ENCODE measurements at places on chromosomes 16 and 17.

GRCh38 chr17:72267601-72268000, 146.8 kb downstream of the SOX9 start:
- DNase-seq, result no peak

GRCh38 chr17:491086-492021, 138.7 kb upstream of the RPH3AL start:
- no peak for DNase-seq

GRCh38 chr16:84593825-84594724, 23.8 kb downstream of the COTL1 start:
- no peak for DNase-seq

DNA sequence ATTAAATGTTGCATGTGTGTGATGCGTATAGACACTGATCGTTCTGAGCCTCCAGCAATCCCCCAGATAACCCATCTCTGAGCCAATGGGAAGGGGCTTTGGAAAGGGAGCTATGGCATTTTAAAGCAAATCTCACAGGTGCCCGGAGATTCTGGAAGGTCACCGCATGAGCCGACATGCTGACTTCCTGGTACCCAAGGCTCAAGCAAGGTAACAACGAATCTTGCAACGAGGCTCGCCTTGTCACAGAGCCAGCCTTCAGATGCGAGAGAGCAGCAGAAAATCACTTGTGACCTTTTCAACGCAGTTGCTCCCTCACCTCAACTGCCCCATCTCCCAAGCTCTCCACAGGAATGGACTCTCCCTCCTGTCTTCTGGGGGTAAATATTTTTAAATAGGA, 154.8 kb upstream of the CDH5 start:
- no peak for DNase-seq

GRCh38 chr17:49183801-49184200, 26.6 kb downstream of the GNGT2 start:
- DNase-seq, result no peak

DNA sequence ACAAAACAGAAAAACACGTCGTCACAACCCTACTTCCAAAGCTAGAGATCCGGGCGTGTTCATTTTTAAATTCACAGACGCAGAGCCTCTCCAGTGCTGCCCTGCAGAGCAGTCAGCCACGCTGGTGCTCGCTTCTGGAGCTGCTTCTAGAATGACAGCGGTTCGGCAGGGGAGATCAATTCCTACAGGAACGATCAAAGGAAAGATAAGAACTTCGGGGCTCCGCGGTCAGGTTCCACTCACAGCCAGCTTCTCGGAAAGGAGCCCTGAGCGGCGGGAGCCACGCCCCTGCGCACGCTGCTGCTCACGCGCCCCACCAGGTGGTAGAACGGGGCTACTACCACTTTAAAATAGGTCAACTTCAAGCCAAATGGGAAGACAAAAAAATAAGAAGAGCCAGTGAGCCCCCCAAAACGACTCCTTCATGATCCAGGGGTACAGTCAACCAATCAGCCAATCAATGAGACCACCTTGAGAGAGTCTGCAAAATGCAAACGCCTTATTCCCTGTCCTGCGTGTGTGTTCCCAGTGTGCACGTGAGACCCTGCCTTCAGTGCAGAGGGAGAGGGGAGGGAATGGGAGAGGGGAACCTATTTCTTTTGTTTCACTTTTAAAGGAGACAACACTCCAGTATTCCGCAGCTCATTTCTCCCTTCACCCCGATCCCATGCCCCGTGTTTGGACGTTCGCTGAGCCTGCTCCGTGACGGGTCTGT, 209.7 kb downstream of the RBFOX3 start:
- DNase-seq, result no peak

- no peak for DNase-seq
These were observed 16.4 kb upstream of the OSGIN1 start for GRCh38 chr16:83936581-83937165.

- no peak for DNase-seq
These were observed at the start of gene CCL5 for GRCh38 chr17:35879773-35880654. TSS of gene CCL5 (minus strand) at chr17:35880360.

DNA sequence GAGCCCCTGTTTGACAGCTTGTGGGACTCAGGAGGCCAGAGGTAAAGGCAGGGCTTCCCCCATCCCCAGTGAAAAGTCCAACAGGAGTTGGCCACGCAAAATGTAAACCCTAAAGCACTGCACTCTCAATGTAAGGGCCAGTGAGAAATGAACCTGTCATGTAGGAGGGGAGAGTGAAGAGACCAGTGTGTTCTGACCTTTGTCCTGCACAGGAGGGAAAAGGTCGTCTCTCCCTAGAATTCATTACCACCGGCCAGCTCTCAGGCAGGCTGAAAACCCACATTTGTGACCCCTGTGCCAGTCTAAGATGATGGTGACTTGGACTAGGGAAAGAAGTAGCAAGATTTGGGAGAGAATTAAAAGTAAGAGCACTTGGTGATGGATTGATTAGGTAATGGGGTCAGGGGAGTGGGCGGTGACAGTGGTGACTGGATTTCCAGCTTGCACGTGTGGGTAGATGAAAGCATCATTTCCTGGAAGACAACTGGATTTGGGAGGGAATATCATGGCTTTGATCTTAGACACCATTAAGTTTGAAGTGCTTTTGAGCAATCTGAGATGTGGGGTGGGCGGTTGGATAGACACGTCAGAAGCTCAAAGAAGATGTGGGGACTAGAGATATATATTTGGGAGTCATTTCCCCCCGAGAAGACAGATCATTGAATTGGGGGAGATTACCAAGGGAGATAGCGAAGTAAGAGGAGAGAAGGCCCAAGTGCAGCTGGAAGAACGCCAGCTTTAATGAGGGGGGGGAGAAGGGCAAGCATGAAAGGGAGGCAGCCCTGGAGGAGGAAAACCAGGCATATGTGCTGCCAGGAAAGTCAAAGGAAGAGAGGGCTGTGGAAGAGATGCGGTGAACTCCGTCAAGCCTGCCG, 119.5 kb downstream of the NTN1 start:
- DNase-seq, result no peak

DNA sequence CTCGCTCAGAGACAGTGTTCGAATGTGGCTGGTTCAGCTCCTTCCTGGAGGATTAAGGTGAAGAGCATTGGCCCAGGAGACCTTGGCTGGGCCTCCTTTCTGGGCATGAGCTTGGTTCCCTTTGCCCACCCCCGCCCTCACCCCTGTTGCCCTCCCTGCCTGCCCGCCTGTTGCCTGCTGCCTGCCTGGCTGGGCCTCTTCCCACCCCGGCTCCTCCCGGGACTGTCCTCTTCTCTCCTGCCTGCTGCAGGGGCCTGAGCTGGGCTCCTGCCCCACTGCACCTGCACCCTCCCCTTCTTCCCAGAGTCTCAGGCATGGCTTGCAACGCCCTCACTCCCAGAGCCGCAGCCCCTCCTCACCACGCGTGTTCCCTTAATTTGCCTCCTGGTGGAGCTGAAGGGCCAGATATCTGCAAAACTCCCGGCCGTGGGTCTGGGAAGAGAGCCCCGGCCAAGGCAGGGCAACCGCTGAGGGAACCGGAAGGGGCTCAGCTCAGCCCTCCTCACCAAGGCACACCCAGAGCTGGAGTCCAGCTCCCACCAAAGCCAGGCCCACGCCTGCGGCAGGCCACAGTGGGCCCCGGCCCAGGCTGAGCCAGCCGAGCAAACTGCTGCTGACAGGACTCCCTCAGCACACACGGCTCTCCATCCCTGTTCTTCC, 31.2 kb downstream of the MNT start:
- DNase-seq, result no peak

DNA sequence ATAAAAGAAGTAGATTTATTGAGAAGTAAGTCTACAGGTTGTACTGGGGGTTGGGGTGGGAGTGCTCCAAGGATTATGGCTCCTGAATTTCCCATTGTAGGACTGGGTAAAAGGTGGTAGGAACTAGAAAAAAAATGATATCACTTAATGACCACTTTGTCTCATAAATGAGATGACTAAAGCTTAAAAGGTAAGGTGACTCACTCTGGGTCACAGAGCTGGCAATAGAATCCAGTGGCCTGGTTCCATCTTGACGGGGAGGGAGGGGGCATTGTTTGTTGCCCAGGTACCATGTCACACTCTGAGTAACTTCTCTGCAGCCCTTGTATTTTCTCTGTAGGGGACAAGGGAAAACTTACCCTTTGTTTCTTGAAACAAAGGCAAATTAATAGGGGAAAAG, 126.1 kb downstream of the PITPNC1 start:
- DNase-seq, result no peak

DNA sequence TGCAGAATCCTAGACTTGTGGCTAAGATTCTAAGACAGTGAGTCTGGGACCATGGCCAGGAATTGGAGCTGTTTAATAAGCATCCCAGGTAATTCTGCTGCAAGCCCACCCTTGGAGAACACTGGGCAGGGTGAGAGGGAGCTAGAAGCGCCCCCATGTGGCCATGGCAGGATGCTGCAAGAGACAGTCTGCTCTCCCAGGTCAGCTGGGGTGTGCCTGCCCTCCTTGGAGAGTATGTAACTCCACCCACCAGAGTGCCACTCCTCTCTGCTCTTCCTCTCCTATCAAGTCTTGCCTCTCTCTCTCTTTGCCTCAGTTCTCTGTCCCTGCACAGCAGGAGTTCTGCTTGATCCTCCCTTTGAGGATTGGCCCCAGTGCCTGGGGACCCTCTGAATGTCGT, 14.9 kb downstream of the RCVRN start:
- no peak for DNase-seq

GRCh38 chr16:72068930-72069329, 5.9 kb downstream of the HPR start:
- DNase-seq, result no peak

- DNase-seq, result no peak
These were observed 6.0 kb upstream of the CCL2 start for GRCh38 chr17:34249061-34249460.

DNA sequence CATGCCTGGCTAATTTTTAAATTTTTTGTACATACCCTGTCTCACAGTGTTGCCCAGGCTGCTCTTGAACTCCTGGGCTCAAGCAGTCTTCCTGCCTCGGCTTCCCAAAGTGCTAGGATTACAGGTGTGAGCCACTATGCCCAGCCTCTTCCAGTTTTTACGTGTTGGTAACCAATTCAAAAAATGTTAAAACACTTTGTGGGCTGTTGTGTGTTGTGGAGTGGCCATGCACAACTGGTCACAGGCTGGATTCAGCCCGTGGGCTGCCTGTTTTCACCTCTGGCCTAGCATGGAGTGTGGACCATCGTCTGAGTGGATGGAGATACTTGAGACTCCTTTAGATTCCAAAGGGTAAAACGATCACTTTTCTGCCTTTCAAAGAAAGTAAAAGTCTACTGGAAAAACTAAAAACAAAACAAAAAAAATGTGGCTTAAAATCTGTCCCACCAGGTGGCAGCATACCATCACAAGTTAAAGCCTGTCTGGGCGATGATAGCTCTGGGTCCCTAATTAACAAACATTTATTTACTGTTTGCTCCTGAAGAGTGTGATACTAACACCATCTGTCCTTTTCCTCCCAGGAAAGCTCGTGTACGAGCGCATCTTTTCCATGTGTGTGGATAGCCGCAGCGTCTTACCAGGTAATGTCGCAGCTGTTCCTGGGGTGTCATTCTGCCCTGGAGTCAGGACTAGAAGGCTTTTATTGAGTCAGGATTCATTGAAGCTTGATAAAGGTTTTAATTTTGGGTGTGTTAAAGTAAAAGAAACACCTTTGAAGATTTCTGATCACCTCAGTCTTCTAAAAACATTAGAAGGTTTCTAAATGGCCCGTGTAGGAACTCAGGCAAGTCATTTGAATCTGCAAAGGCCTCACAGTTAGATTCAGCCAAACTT, 45.8 kb downstream of the VPS35L start:
- peak; percentile 24 for DNase-seq

- no peak for DNase-seq
These were observed 2.1 kb downstream of the ARMC7 start for GRCh38 chr17:75111777-75112335.

GRCh38 chr17:82495844-82496528, 23.5 kb upstream of the FOXK2 start:
- no peak for DNase-seq

DNA sequence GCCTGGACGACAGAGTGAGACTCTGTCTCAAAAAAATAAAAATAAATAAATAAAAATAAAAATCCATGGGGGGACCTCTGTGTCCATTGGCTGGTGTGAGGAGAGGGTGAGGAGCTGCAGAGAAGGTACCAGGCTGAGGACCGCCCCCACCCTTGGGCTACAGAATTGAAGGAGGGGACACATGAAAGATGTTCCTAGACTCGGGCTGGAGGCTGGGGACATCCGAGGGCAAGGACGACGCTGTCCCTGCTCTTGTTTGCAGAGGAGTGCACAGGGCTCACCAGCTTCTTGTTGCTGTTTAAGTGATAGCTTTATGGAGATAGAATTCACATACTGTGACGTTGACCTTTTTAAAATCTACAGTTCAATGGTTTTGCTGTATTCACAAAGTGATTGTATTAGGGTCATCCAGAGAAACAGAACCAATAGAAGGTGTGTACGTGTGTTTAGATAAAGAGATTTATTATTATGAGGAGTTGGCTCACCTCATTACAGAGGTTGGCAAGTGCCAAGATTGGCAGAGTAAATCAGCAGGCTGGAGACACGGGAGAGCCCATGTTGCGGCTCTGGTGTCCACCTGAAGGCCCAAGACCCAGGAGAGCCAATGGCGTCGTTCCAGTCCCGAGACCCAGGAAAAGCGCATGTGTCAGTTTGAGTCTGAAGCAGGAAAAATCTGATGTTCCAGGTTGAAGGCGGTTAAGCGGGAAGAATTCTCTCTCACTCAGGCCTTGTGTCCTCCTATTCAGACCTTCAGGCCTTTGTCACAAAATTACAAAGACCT, 320.7 kb downstream of the SEC14L1 start:
- DNase-seq, result no peak

- no peak for DNase-seq
These were observed 56.2 kb upstream of the ELAC2 start for GRCh38 chr17:13074026-13074425.

- no peak for DNase-seq
These were observed 160.5 kb upstream of the TNRC6C start for GRCh38 chr17:77798031-77798430.

DNA sequence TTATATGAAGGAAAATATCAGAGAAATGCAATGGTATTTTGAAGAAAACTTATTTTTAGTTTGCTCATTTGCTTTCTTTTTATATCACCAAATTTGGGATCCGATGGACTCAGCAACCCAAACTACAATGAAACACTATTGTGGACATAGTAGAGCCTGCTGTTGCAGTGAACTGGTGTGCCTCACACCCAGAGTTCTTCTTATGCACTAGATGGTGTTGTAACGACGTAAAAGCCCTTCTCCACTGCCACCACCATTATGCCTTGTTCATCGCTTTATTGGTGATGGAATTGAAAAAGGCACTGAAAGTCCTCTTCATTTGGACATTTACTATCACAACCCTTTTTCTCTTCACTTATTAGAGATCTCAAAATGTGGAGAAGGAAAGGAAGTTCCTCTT, 381.3 kb downstream of the CDH8 start:
- DNase-seq, result no peak

- no peak for DNase-seq
These were observed 469.6 kb downstream of the SLC39A11 start for GRCh38 chr17:72622661-72623433.

GRCh38 chr16:9122969-9123368, 31.5 kb downstream of the HAPSTR1 start:
- DNase-seq, result no peak

DNA sequence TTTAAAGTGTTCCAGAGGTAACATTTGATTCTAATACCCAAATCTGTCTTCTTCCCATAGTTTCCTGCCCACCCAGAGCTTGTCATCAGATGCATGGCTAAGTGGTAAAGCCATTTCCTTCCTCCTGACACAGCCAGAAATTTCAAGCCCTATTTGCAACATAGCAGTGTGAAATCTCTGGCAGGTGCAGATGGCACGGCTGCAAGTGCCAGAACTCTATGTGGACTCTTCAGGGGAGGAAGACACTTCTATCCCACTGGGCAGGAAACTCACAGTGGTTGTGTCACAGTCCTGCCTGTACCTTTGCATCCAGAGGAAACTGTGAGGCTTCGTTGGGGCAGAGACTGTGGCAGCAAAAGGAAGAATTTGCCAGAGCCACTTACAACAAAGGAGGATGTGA, 13.2 kb downstream of the DYNLRB2 start:
- no peak for DNase-seq

All from NCI-H2081 treated with DMSO at 0.1 percent for 48 hours (cell line).